SK-N-DZ (cell line): ENCODE measurements at places on chromosomes 2 and 18.

DNA sequence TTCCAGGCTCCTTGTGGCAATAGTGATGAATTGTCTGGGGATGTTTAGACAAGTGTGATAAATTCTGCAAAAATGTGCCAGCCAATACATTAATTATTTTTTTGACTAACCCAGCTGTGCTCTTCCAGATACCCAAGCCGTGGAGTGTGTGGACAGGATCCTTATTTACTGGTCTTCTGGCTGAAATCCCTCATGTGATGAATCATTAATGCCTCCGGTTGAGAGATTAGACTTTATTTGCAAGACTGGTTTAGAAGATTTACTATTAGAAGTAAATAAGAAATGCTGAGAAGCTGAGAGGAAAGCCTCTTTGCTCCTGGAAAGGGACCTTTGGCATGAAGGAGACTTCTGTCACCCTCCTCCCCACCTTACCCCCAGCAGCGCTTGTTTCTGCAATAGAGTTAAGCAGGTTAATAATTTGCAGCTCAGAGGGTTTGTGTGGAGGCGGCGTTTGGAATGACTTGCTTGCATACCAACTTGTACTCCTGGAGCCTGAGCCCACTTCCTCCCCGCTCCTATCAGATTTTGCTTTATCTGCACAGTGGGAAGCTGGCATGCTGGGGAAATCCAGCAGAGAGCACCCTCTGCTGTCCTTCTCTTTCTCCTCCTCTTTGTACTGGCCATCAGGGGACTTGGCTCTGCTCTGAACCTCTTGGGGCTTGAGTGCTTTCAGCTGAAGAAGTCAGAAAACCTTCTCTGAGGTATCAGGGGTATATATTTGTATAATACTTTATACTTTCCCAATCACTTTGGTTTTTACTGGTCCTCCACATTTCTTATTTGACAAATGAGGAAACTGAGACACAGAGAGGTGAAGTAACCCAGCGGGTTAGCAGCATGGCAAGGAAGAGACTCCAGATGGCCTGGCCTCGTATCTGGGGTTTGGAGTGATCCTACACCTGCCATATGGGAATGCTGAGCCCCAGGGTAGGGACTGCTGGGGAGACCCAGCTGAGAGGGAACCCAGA, 16.3 kb downstream of the SLC3A1 start:
- peak; percentile 60 for DNase-seq

DNA sequence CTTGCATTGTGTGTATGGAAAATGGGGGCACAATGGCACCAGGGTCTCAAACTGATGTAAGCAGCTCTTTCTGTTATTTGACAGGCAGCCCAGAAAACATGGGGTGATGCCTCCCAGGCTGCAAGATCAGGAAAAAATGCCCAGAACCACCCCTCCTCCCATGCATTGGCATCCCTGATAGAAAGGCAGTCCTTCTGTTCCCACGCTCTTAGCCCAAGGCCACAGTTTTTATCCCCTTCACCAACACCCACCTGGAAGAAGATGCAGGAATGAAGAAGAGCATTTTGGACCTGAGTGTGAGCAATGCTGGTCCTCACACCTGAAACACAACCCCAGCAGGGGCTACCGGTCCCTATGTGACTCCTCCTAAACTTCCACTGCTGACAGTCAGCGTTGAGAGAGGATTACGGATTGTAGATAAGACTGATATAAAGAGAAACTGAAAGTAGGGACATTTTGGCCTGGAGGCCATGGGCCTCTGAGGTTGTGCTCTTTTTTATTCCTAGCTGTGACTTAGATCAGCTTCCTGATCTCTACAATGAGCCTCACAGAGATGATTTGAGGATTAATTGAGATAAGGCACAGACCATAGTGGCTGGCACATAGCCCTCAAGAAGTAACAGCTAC, 386.0 kb upstream of the ATP5MC3 start:
- DNase-seq: no peak

- no peak for DNase-seq
Measured at GRCh38 chr2:107740300-107740699, 86.4 kb upstream of the RGPD4 start.

GRCh38 chr2:191539068-191539467, 138.9 kb upstream of the NABP1 start:
- DNase-seq: peak; percentile 39

DNA sequence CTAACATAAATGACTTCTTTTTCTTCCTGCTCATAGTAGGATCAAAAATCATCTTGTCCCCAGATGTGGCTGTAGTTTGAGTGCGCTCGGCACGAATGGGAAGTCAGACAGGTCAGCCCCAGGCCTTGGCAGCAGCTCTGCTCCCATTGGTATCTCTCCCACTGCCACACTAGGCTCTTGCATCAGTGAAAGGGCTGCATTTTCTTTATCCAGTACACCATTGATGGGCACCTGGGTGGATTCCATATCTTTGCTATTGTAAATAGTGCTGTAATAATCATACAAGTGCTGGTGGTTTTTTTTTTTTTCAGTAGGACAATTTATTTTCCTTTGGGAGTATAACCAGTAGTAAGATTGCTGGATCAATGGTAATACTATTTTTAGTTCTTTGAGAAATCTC, 865.5 kb downstream of the CCDC85A start:
- DNase-seq: no peak

GRCh38 chr2:23588508-23589201, 203.7 kb downstream of the KLHL29 start:
- no peak for DNase-seq

GRCh38 chr2:84388133-84388532, 70.9 kb downstream of the SUCLG1 start:
- DNase-seq: no peak

- DNase-seq: no peak
Measured at GRCh38 chr2:51734115-51734514, 702.2 kb upstream of the NRXN1 start.

DNA sequence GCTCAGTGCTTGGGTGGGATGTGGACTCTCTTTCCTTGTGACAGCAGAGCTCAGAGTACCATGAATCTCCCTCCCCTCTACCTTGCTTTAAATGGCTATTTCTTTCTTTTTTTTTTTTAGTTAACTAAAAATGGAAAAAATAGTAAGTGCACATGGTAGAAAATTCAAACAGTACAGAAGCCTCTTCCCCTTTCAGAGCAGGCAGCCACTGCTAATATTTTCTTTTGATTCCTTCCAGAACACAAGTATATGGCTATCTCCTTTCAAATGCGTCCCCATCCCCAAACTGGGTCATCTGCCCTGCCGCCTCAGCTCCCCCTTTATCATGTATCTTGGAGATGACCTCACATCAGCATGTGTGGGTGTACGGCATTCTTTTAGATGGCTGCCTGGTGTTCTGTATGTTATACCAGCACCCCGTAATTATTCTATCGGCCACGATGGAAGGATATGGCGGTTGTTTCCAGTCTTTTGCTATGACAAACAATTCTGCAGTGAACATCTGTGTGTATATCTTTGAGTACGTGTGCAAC, 70.5 kb upstream of the DLX2 start:
- DNase-seq: no peak

- no peak for DNase-seq
Measured at GRCh38 chr2:203567691-203568090, 32.6 kb upstream of the RAPH1 start.

GRCh38 chr18:24208270-24209035, 69.6 kb downstream of the CABYR start:
- no peak for DNase-seq

GRCh38 chr18:13616041-13616440, 110.3 kb downstream of the FAM210A start:
- no peak for DNase-seq
